Astrocyte (in vitro differentiated cells and primary cell): ENCODE measurements at places on chromosomes 4 and X. TPM values are rescaled to one million over a fixed set of nuclear protein-coding genes. Genes with fewer than 3 reads are reported as not detected.

DCAF8L2 gene
- not detected in 2 replicates for total RNA-seq

FGFBP2 gene
- total RNA-seq, result not detected in 2 replicates

LIMCH1 gene
- total RNA-seq, result 3.2 and 7.1 TPM in 2 replicates

NAP1L2 gene
- total RNA-seq, result 7.2 and 8.3 TPM in 2 replicates

NALF2 gene
- total RNA-seq, result 1.4 and 2.0 TPM in 2 replicates

CLNK gene
- total RNA-seq, result not detected in 2 replicates

- H3K36me3 ChIP-seq, result no peaks in the 10 kb centered on the region
- H3K4me1 ChIP-seq, result no peaks in the 10 kb centered on the region
- H3K4me3 ChIP-seq, result no peak overlapping the region
- DNase-seq, result peak; percentile 8
- no peak overlapping the region for H3K27ac ChIP-seq
Observed at GRCh38 chrX:47384502-47384901, 14.1 kb downstream of the ZNF157 start.

GRCh38 chrX:132180929-132181328, 38.3 kb downstream of the RAP2C start:
- H3K27me3 ChIP-seq, result no peaks in the 10 kb centered on the region
- no peak for DNase-seq
- no peaks in the 10 kb centered on the region for H3K36me3 ChIP-seq
- H3K27ac ChIP-seq, result no peak overlapping the region

DNA sequence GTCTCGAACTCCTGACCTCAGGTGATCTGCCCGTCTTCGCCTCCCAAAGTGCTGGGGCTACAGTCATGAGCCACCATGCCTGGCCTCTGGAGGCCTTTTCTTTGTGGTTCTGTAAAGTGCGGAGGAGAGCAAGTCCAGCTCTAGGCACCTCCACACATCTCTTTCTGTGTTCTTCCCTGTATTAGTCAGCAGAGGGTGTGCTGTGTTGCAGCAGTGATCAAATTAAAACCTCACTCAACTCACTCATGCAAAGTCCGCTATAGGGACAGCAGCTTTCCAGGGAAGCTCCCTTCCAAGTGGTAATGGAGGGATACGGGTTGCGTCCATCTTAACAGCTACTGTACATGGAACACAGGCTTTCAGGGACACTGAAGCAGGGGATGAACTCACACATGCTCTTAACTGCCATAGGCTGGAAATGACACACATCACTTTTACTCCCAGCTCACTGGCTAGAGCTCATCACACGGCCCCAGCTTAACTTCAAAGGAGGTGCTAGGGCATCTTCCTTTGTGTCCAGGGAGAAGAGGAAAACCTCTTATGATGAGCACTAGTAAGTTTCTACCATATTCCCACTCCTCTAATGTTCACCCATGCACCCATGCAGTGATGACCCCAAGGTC, 36.0 kb upstream of the CCNG2 start:
- DNase-seq, result no peak
- H3K4me3 ChIP-seq, result no peak overlapping the region
- no peaks in the 10 kb centered on the region for H3K4me1 ChIP-seq
- H3K27me3 ChIP-seq, result peaks cover 5% of the 10 kb centered on the region

- H3K27ac ChIP-seq, result no peak overlapping the region
- no peaks in the 10 kb centered on the region for H3K36me3 ChIP-seq
- no peak for DNase-seq
- H3K4me3 ChIP-seq, result no peak overlapping the region
- no peaks in the 10 kb centered on the region for H3K27me3 ChIP-seq
- no peaks in the 10 kb centered on the region for H3K4me1 ChIP-seq
Observed at GRCh38 chr4:99670409-99671073, 12.9 kb upstream of the C4orf54 start.

DNA sequence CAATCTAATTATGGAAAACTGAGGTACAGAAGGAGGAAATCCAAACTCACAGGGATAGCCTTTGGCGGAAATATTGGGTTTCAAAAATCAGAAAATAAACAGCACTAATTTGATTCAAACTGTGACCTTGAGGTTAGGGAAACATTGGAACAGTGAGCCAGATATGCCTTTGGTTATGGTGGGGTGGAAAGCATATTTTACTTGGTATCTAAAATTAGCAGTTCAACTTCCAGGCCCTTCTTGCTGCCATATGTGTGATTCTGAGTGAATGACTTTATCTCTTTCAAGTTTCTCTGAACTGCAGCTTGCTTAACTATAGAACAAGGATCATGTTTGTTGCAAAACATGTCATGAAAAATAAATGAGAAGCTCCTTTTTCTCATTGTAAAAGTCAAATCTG, 240.9 kb upstream of the VEGFC start:
- H3K27me3 ChIP-seq, result no peaks in the 10 kb centered on the region
- H3K4me1 ChIP-seq, result no peaks in the 10 kb centered on the region
- H3K27ac ChIP-seq, result no peak overlapping the region
- DNase-seq, result no peak
- no peak overlapping the region for H3K4me3 ChIP-seq
- H3K36me3 ChIP-seq, result no peaks in the 10 kb centered on the region

- no peak overlapping the region for H3K27ac ChIP-seq
- H3K36me3 ChIP-seq, result no peaks in the 10 kb centered on the region
- no peaks in the 10 kb centered on the region for H3K27me3 ChIP-seq
- H3K4me3 ChIP-seq, result no peak overlapping the region
- DNase-seq, result no peak
Observed at GRCh38 chr4:108355902-108356535, 187.3 kb upstream of the LEF1 start.

- no peak overlapping the region for H3K4me3 ChIP-seq
- no peak for DNase-seq
- H3K27ac ChIP-seq, result no peak overlapping the region
- H3K27me3 ChIP-seq, result no peaks in the 10 kb centered on the region
Observed at GRCh38 chrX:112759512-112759911, 79.8 kb upstream of the LHFPL1 start.

DNA sequence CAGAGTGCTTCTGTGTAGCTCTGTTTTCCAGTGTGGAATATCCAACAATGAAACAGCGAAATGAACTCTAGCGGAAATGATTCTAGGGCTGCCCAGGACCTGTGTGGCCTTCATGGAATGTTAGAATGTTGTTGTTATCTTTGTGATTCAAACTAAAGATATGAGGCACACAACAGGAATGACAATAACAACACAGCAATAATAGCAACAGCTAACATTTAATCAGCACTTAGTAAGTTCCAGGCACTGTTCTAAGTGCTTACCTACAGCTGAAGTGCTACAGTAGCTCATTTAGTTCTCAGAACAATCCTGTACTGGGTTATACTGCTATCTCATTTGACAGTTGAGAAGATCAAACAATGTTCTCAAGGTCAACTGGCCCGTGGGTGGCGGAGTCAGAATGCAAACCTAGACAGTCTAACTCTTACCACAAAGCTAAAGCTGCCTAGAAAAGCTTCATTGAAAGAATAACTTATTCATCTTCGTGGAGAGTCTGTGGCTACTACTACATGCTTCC, 63.7 kb downstream of the MAML3 start:
- H3K4me3 ChIP-seq, result no peak overlapping the region
- peaks cover 50% of the 10 kb centered on the region for H3K4me1 ChIP-seq
- no peaks in the 10 kb centered on the region for H3K27me3 ChIP-seq
- H3K36me3 ChIP-seq, result no peaks in the 10 kb centered on the region
- peak overlapping the region; percentile 87 for H3K27ac ChIP-seq

GRCh38 chr4:7206385-7206784, 14.0 kb downstream of the SORCS2 start:
- H3K36me3 ChIP-seq, result no peaks in the 10 kb centered on the region
- peak; percentile 88 for DNase-seq
- no peak overlapping the region for H3K4me3 ChIP-seq
- peaks cover 72% of the 10 kb centered on the region for H3K4me1 ChIP-seq
- peak overlapping the region; percentile 92 for H3K27ac ChIP-seq

DNA sequence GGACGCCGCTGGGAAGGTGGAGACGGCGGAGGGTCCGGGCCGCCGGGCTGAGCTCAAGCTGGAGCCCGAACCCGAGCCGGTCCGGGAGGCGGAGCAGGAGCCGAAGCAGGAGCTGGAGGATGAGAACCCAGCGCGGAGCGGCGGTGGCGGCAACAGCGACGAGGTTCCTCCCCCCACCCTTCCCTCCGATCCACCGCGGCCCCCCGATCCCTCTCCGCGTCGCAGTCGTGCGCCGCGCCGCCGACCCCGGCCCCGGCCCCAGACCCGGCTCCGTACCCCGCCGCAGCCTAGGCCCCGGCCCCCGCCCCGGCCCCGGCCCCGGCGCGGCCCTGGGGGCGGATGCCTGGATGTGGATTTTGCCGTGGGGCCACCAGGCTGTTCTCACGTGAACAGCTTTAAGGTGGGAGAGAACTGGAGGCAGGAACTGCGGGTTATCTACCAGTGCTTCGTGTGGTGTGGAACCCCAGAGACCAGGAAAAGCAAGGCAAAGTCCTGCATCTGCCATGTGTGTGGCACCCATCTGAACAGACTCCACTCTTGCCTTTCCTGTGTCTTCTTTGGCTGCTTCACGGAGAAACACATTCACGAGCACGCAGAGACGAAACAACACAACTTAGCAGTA, 483 bp downstream of the USP27X start:
- H3K27ac ChIP-seq, result peak overlapping the region; percentile 58
- H3K4me1 ChIP-seq, result peaks cover 3% of the 10 kb centered on the region
- no peaks in the 10 kb centered on the region for H3K36me3 ChIP-seq
- no peaks in the 10 kb centered on the region for H3K27me3 ChIP-seq
- DNase-seq, result no peak
